ENCODE measurements at places on chromosomes 1 and 21.

- peak; percentile 83 for ATAC-seq
Observed at GRCh38 chr1:21258331-21259134, 31.7 kb downstream of the ECE1 start.

- no peak for ATAC-seq
Observed at GRCh38 chr1:64871256-64871655, 95.1 kb downstream of the JAK1 start.

DNA sequence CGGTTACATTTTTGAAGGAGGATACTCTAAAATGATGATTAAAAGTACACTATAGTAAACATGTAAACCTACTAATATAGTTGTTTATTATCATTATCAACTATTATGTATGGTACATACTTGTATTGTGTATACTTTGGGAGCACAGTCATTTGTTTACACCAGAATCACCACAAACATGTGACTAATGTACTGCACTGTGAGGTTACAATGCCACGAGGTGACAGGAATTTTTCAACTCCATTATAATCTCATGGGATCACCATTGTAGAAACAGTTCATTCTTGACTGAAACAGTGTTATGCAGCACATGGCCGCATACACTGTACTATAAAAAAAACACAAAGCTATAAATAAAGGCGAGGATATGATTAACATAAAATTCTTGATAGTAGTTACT lies 44.3 kb downstream of the GPATCH2 start:
- no peak for ATAC-seq

DNA sequence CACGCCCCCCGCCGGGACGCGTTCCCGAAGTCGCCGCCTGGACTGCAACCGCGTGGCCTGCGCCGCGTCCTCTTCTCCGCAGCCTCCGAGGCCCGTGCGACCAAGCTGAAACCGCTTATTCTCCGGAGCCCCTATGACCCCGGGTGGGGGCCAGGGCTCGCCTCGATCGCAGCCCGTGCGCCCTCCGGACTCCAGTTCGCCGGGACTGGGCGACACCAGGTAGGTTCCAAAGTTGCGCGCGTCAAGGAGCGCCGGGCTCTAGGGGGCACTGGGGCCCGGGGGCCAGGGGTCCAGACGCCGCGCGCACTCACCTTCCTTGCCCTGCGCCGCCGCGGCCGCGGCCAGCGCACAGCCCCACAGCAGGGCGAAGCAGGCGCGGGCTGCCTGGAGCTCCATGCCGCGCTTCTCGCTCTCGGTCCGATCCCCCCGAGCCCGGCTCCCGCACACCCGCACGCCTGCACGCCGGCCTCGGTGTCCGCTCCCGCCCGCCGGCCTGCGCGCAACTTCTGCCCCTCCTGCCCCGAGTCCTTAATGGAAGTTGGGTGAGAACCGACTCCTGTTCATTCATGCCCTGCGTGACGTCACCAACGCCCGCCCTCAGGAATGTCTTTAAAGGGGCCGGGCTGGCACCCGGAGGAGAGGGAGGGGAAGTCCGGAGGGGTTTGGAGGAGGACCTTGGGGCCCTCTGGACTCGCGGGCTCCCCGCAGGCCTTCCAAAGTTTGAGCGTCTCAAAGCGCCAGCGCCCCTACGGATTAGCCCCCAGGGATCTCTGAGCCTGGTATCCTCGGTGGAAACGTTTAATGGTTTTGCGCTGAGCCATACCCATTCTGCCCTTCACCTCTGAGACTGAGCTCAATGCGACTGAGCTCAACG lies at the start of gene EPHA2:
Gene EPHA2 (minus strand): TSS at position 533 of the 874 bp plus-strand sequence. CDS start 137 bp downstream, at position 396.
- ATAC-seq: no peak

DNA sequence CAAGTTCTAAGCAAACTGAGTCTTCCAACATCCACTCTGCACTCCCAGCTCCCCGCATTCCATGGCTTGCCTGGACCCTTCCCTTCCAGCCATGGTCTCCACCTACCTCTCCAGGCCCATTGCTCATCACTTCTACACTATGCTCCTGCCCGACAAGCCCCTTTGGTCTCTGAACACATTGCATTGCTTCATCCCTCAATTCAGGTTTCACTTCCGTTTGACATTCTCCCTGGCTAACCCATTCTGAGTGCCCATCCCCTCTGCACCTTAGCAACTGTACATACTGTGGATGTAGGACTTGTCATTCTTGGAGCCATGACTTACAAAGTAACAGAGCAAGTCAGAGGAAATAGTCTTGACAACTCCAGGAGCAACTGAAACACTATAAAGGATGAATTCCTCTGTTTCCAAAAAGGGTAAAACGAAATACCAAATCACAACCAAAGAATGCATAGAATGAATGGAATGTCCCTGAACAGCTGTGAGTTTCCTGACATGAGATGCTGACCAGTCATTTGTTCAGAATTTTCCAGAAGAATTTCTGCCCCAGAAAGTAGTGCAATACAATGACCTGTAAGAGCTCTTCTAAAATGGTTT lies 66.7 kb downstream of the KCNJ6 start:
- ATAC-seq: no peak

DNA sequence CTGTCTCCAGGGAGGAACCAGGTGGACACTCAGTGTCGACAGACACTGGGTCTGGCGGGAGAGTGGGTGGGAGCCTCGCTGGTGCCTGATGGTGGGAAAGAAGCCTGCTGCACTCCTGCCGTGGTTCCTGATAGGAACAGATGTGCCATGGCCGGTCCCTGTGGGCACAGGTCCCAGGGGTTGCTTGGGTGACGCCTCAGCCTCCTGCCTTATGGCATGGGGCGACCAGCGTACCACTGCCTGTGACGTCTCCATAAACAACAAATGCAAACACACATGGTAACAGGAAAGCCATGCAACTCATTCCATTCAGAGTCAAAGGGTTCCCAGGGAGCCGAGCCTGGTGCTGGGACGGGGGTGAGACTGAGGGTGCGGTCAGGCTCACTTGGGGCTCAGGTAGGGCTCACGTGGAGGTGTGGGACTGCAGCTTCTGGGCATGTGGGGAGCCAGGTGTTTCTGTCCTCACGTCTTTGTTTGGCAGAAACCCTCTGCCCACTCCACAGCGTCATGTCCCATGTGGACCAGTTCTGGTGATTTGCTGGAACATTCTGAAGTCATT lies 34.8 kb downstream of the SNAP47 start:
- no peak for ATAC-seq

- no peak for ATAC-seq
Observed at GRCh38 chr1:151510614-151510956, 602 bp upstream of the CGN start.

DNA sequence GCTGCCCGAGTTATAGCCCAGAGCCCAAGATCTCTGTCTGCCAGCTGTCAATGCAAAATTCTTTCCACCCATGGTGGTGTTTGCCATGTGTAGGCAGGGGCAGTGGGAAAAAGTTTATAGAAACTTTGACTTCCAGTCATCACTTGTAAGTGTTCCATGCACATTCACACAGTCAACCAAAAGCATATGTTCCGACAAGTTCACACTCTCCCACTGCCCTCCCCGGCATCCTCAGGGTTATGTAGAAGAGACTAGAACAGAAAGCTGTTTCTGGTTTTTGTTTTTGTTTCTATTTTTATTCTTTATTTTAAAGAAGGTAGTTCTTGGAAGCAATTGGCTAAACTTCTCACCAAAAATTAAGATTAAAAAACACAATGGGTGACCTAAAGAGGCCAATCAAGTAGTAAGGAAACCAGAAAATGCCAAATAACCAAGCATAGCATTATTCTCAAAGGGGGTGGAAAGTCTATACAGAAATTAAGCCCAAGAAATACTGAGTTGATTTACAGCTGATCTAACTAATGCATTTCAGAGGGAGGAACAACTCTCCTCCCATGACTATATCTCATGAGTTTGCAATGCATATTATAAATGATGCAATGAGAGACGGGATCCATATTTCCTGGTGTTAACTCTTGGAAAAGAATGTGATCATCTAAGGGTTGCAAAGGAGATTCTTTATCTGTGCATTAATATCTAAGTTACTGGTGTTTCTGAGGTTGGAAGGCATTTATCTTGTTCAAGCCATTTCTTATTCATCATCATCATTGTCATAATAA lies 91.5 kb upstream of the ETS2 start:
- no peak for ATAC-seq

DNA sequence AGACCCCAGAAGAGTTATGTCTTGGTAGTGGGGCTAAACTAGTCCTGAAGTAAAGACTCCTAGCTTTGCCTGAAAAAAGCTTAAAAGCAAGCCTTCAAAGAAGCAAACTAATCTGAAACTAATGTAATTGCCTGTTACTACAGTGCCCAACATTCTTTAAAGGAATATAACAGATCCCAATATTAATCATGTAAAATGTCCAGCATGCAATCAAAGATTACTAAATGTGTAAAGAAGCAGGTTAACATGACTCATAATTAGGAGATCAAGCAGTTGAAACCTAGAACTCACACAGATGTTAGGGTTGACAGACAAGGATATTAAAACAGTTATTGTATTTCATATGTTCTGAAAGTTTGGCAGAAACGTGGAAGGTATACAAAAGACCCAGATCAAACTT lies 17.8 kb downstream of the DYRK1A start:
- no peak for ATAC-seq

DNA sequence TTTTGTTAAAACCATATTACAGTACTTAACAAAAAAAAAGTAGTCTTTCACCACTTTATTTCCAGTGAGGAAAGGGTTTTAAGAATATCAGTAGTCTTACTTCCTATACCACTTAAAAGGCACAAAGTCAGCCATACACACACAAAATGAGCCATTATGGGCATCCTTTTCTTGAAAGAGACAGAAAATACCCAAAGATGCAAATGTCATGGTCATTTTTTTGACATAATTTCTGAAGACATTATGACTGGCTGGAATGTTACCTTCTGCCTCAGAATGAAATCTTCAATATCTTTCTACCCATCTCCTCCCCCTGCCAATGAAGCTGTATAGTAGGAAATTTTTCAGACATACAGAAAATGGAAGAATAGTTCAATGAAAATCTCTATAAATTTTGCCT lies 237.7 kb downstream of the SLC45A1 start:
- ATAC-seq: peak; percentile 79

- no peak for ATAC-seq
Observed at GRCh38 chr1:228978484-228979324, 243.4 kb downstream of the RHOU start.

DNA sequence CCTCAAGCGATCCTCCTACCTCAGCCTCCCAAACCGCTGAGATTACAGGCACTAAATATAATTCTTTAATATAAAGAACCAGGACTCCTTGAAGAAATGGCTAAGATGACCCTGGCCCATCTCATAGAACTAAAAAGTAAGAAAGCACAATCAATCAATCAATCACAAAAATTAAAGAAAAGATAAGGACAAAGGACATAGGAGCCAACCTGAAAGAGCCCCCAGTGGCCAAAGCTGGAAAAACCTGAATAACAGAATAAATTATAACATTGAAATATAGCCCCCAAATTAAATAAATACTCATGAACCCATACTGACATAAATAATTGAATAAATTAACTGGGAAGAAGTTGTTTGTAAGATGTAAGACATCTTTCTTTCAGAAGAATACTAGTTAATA lies 8.9 kb downstream of the NUP210L start:
- no peak for ATAC-seq

- no peak for ATAC-seq
Observed at GRCh38 chr1:36864182-36864822, 170.0 kb downstream of the GRIK3 start.

DNA sequence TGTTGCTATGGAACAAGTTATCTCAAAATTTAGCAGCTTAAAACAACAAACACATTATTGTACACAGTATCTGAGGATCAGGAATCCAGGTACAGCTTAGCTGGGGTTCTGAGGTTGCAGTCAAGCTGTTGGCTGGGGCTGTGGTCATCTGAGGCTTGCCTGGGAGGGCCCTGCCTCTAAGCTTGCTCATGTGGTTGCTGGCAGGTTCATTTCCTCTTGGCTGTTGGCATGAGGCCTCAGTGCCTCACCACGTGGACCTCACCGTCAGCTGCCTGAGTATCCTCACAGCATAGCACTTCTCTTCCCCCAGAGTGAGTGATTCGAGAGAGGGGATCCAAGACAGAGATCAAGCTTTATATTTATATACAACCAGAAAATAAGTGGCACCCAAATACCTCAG lies 18.6 kb downstream of the NTPCR start:
- peak; percentile 42 for ATAC-seq

DNA sequence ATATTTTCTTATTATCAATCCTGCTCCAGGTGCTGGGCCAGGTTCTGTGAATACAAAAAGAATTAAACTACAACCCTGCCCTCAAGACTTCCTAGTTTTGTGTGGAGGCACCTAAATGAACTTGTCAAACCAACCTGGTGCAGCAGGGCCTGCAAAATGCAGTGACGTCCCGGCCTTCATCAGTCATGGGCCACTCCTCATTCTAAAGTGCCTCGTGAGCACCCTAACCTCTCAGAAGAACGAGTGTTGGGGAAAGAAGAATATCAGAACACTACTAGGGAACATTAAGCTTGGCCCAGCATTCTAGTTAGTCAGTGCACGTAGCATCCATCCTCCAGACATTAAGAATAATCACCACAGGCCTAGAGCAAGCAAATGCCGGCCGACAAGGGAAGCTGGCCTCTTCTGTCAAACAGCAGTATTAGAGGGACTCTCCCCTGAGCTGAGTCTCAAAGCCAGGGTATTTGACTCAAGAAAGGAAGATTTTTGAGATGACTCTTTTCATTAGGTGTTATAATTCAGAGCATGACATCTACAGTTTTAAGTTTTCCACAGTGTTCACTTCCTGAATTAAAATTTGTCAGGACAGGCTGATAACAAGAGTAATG lies 137.9 kb downstream of the SLC45A1 start:
- no peak for ATAC-seq

DNA sequence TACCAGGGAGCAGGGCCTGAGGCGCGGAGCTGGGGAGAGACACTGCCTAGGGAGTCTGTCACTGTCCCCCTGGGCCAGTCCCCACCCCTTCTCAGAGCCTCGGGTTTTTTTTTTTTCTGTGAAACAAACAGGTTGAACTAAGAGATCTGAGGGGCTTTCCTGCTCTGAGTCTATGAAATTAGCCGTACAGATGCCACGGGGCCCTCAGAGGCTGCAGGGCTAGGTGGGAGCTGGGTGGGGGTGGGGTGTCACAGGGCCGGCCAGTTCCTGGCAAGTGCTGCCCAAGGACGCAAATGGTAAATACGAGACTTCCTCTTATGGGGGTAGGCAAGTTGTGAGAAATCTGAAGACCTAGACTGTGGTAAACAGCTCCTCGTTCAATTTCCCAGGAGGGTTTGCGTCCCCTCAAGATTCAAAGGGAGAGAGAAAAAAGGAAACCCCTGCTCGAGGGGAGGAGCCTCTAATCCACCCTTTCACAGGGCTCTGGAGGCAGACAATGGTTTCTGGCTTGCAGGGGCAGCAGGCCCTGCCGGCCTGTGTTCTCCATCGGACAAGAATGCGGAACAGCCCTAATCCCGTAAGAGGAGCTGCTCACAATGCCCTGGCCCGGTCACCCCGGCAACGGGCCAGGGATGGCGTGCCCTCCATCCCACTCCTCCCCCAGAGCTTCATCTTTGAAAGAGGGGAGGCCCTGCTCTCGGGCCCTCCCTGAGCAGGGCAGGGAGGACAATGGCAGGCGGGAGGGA lies 7.8 kb downstream of the NUAK2 start:
- peak; percentile 78 for ATAC-seq

GRCh38 chr1:100799954-100800612 lies 80.5 kb downstream of the VCAM1 start:
- ATAC-seq: no peak

GRCh38 chr1:1826356-1827088 lies 48.3 kb upstream of the NADK start:
- ATAC-seq: no peak
